NCI-H1694 (cell line): ENCODE measurements at places on chromosomes 16 and 17.

GRCh38 chr16:66899945-66900710, 18.6 kb downstream of the CDH16 start:
- DNase-seq = no peak

DNA sequence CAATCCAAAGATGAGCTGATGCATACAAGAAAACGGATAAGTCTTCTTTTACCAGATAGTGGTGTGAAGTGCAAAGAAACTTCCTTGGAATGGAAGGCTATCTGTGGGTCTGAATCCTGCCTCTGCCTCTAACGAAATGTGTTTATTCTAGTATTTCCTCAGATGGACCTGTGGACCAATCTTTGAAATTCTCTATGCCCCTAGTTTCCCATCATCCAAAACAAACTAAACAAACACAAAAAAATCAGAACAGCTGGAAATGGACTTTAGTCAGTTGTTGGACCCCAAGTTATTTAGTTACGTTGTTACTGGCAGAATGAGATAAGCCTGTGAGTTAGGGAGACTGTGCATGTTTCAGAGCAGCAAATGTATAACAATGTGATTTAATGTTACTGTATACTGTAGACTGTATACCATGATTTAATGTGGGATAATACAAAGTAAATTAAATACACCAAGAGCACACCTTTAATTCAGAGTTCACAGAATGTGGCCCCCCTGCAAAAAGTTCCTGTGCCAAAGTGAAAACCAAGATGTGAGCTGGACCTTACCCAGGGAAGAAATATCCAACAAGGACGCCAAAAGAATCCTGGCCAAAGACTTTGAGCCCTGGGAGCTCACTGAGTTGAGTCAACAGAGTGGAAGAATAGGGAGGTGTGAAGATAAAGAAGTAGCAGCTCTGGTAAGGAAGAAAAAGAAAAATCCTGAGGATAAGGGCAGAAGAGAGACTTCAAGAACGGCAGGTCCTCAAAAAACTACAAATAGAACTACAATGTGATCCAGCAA, 255.2 kb downstream of the CNTNAP4 start:
- no peak for DNase-seq

- no peak for DNase-seq
Measured at GRCh38 chr16:86494565-86495356, 15.6 kb upstream of the FOXF1 start.

DNA sequence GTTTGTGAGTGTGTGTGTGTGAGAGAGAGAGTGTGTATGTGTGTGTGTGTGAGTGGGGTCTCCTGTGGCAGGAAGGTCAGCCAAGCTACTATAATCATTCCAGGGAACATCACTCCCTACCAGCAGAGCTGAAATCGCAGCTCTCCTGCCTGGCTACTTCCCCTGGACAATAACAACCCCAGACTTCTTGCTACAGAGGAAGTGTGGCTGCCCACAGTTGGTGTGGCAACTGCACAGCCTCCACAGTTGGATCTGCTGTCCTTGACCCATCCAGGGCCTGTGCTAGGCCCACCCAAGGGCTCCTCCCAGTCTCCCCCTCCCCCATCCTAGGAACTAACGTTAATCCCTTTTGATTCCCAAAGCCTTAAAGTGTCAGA, 1.5 kb downstream of the SLC13A5 start:
- no peak for DNase-seq

- DNase-seq = peak; percentile 83
Measured at GRCh38 chr17:39621523-39622379, 5.0 kb upstream of the PPP1R1B start.

GRCh38 chr17:39793301-39793872, 55.6 kb downstream of the GRB7 start:
- DNase-seq = no peak

GRCh38 chr16:69417520-69418199, 6.8 kb upstream of the CYB5B start:
- no peak for DNase-seq

GRCh38 chr17:1275962-1276736, 3.3 kb upstream of the TRARG1 start:
- DNase-seq = peak; percentile 38

DNA sequence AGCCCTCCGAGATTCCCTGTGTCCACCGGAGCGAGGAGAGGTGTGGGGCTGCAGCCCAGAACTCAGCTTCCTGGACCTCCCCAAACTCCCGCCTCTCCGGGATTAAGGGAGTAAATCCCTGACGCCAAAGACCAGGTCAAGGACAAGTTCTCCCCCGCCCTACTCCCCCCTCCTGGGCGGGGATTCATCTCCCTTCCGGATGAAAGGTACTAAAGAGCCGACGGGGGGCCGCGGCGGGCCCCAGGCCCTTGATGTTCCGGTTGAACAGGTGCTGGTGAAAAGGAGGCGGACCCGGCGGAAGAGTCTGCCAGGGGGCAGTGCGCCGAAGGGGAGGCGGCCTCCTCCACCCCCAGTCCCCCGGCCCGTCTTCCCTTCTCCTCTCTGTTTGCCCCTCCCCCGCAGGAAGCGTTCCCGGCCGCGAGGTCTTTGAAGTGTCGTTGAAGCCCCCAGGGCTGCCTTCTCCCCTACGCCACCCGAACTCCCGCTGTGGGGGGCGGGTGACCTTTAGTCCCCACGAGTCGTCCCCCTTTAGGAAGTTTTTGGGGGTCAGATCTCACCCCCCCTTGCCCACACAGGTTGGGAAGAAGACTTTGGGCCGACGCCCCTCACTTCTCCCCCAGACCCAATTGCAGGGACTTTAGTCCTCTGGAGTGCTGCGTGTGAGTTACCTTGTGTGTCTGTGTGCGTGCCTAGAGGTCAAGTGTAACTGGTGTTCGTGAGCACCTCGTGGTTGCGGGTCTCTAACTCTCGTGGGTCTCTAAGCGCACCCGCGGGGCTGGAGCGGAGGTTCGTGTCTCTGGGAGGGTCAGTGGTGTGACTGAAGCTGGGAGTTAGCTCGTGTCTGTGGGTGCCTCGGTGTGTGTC, 1.1 kb upstream of the MLLT6 start:
- peak; percentile 43 for DNase-seq

DNA sequence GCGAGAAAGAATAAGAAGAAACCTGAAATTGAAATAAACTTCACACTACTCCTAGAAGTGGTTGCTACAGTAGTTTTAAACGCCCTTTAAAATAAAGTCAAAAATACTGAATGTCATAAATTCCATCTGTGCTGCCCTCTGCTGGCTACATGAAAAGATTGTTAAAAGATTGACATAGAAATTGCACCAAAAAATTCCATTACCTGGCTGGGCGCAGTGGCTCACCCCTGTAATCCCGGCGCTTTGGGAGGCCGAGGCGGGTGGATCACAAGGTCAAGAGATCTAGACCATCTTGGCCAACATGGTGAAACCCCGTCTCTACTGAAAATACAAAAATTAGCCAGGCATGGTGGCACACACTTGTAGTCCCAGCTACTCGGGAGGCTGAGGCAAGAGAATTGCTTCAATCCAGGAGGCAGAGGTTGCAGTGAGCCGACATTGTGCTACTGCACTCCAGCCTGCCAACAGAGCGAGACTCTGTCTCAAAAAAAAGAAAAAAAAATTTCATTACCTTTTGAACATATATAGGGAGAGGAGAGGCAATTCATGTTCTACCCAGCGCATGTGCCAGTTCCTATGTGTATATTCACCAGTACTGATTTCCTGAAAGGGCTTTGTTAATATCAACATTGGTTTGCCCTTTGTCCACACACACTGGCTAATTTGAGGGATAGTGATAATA, 36.5 kb downstream of the CYTH1 start:
- DNase-seq = peak; percentile 54

- no peak for DNase-seq
Measured at GRCh38 chr17:30782206-30782605, 42.3 kb downstream of the CRLF3 start.

- DNase-seq = peak; percentile 29
Measured at GRCh38 chr16:75238132-75238852, 13.1 kb downstream of the BCAR1 start.

- DNase-seq = no peak
Measured at GRCh38 chr16:4825196-4825595, 21.9 kb downstream of the GLYR1 start.
